Germinal center (tissue), 1 donor: ENCODE measurements at places on chromosomes 12 and 14.

GRCh38 chr12:49368240-49368600 lies 958 bp downstream of the SPATS2 start:
- no peak for DNase-seq

GRCh38 chr14:51097287-51097686 lies 2.4 kb upstream of the TRIM9 start:
- DNase-seq, result no peak

- no peak for DNase-seq
Measured at GRCh38 chr12:79848339-79848738, 86.6 kb downstream of the PPP1R12A start.

- DNase-seq, result no peak
Measured at GRCh38 chr14:100887728-100888335, 15.7 kb downstream of the RTL1 start.

DNA sequence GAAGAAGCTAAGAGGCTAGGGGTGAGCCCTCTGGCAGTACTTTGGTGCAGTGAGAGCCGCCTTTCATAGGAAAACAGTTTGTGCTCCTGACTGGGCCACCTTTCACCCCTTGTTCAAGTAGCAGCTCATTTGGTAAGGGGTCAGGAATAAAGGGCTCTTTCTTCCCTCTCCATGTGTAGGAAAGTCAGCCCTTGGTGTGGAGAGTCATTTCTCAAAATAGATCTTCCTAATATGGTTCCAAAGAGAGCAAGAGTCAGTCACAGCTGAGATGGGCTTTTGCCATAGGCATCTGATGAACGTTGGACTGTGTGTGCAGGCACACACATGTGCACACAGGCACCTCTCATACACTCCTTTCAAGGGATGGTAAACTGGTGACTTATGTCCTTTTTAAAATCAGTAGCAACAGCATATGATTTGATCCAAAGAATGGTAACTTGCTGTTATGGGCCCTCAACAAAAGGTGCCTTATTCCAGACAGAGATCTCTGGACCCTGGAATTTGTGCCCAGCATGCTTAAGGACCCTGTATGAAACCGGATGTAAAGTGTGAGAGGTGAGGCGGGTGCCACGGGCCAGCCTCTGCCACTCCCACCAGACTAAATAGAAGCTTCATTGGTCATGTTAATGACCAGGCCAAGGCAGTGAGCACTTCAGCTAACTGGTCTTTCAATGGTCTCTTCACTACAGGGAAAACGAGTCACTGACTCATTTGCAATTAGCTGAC lies 16.7 kb upstream of the RIC8B start:
- DNase-seq, result no peak

DNA sequence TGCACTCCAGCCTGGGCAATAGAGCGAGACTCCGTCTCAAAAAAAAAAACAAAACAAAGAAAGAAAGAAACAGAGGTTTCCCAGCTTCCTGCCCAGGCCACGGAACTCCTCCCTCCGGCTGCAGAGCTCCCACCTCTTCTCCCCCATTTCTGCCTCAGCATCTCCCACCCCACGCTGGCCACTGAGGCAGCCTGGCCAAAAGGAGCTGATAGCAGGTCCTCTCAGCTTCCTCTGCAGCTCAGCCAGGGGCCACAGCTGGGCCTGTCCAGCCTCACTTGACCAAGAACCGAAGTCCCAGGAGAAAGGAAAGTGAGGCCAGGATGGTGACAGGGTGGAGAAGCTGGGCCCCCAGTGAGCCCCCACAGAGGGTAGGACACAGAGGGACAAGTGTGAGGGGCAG lies 33.4 kb upstream of the CD9 start:
- no peak for DNase-seq

GRCh38 chr14:27881646-27882045 lies 884.9 kb upstream of the FOXG1 start:
- DNase-seq, result no peak

DNA sequence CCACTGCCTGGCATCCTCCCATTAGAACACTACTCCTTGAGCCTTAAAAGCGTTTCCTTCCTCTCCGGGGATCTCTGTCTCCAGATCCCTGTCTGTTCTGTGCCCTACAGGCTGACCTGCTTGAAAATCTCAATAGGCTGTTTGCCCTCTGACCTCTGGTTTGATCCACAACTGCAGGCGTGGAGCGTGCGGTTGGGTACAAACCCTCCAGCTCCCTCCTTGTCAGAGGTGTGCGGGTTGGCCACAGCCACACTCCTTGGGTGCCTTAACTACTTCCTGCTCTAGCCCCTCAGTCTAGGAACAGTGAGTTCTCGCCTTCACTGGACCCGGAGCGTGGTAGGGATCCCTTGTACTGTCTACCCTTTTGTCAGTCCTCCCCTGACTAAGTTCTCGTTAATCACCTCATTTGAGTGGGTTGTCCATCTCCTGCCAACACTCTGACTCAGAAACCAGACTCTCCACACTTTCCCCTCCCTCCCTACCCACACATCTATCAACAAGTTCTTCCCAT lies 33.1 kb downstream of the CMKLR1 start:
- no peak for DNase-seq

DNA sequence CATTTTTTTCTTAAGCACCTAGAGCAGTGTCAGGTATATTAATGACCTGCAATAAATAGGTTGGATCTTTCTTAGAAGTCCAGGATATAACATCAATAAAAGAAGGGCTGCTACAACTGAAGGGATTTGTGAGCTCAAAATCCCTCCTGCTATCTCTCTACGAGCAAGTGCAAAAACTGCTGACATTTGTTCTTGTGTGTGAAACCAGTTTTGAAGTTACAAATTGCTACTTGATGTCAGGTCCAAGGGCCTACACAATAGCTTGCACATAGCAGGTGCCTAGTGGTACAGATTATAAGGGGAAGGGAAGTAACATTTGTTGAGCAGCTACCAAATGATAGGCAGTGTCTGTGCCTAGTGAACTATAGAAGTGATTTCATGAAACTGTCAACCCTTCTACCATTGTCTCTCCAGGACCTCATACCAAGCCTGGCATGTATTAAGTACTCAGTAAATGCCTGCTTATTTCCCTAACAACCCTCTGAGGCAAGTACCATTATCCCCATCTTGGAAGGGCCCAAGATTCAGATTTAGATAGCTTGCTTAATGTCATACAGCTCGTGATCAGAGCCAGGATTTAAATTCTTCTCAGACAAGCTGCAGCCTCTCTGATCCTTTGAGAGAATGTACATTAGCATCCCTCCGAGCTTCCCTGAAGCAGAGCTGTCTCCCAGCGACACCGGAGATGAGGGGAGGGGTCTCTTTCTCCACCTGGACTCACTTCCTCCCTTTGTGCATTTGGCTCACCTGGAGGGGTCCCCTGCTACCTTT lies 300.3 kb downstream of the ZFP36L1 start:
- DNase-seq, result no peak
